Caco-2 (cell line): ENCODE measurements at places on chromosomes 5 and 9.

- no peak for DNase-seq
These were observed 476.1 kb upstream of the ACO1 start for GRCh38 chr9:31908158-31908890.

DNA sequence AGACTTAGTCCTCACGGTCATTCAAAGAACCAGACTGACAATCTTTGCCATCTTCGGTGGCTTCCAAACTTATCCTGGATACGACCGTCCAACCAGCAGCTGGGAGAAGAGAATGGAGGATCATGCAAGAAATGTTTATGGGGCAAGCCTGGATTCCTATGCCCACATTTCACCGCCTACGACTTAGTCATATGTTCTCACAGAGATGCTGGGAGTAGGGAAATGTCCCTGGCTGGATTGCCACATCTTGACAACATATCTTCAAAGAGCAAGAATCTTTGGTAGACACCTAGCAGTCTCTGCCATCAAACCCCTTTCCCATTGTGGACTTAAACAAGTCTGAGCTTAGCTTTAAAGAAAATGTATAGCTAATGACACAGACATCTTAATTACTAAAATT lies 5.0 kb downstream of the MED7 start:
- no peak for DNase-seq

- no peak for DNase-seq
These were observed 162.7 kb downstream of the ZNF608 start for GRCh38 chr5:124583469-124584350.

GRCh38 chr9:83509402-83509801 lies 28.8 kb downstream of the FRMD3 start:
- DNase-seq = no peak

GRCh38 chr9:36913393-36914211 lies 120.5 kb downstream of the PAX5 start:
- no peak for DNase-seq

GRCh38 chr5:94473936-94474335 lies 144.5 kb downstream of the KIAA0825 start:
- no peak for DNase-seq

DNA sequence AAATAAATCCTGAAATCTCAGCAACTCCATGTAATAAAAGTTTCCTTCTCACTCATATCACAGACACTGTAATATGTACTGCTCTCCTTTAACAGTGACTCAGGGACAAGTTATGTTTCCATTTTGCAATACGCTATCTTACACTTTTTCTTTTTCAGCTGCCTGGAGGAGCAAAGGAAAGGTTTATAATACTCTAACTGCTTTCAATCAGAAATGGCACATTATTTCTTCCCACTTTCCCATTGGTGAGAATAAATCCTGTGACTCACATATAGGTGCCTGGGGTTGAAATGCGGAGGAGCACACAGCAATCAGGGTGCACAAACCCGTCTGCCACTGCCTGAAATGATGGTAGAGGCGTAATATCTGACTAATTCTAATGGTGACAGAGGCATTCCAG lies 186.6 kb downstream of the HINT1 start:
- no peak for DNase-seq

DNA sequence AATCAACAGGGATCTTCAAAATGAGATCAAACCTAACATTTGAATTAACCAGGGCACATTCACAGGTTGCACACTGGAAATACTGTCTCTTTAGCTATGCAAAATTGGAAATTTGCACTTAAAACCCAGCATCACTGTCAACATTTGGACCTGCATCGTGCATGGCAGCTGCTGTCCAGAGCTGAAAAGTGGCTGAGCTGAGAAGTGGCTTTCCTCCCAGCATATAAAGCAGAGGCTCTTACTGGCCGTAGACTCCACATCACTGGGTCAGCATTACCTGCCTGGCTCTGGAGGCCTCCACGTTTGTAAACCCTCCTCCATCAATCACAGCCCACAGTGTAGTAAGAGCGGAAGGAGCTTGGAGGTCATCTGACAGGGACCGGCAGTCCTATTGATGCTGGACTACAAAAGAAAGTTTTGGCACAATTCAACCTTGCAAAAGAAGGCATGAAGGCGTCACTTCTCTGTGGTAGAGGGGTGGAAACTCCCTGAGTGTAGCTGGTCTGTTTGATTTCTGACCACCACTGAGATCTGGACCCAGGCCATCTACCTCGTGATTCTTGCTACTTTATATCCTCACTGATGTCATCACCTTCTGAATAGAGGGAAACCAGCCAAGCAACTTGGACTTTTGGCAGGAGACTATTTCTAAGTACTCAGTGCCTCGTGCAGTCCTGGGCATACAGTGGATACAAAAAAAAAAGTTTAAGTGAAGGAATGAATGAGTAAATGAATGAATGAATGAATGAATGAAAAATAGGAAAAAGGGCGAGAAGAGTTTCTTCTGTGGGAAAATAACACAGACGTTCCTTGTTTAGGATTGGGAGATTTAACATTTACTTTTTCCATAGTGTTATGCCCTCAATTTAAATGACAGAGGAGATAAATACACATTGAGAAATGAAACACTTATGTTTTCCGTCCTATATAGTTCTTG lies 14.8 kb downstream of the RASEF start:
- DNase-seq = no peak

DNA sequence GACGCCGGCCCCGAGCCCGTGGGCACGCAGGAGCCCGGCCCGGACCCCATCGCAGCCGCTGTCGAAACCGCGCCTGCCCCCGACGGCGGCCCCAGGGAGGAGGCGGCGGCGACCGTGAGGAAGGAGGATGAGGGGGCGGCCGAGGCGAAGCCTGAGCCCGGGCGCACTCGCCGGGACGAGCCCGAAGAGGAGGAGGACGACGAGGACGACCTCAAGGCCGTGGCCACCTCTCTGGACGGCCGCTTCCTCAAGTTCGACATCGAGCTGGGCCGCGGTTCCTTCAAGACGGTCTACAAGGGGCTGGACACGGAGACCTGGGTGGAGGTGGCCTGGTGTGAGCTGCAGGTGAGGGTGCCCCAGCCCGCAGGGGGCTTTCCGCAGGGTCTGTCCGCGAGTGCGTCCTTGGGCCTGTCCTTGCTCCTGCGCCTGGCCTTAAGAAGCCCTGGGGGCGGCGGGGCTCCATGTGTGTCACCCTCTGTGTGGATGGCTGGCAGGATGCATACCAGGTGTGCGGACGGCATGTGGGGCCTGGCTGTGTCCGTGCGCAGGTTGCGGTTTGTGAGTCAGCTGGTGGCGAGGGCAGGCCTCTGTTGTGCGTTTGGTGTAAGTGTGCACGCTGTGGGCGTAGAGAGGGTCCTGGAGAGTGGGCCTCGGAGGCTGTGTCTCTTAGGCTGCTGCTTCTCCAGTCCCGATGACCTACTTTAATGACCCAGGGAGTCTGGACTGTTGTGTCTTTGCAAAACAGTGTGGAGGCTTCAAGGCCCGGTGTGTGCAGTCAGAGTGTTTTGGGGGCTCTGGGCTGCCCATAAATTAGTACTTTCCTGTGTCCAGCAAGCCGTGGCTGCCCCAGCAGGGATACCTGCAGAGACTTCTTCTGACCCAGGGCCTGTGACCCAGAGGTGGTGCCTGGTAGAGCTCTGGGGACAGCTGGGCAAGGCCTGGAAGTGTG lies 1.6 kb downstream of the WNK2 start:
- DNase-seq = no peak

GRCh38 chr5:107402434-107403227 lies 268.1 kb downstream of the EFNA5 start:
- DNase-seq = no peak

DNA sequence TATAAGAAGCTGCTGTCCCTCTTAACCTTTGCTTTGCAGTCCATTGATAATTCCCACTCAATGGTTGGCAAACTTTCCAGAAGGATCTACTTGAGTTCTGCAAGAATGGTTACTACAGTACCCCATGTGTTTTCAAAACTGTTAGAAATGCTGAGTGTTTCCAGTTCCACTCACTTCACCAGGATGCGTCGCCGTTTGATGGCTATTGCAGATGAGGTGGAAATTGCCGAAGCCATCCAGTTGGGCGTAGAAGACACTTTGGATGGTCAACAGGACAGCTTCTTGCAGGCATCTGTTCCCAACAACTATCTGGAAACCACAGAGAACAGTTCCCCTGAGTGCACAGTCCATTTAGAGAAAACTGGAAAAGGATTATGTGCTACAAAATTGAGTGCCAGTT lies 27.8 kb upstream of the SETD9 start:
- no peak for DNase-seq

DNA sequence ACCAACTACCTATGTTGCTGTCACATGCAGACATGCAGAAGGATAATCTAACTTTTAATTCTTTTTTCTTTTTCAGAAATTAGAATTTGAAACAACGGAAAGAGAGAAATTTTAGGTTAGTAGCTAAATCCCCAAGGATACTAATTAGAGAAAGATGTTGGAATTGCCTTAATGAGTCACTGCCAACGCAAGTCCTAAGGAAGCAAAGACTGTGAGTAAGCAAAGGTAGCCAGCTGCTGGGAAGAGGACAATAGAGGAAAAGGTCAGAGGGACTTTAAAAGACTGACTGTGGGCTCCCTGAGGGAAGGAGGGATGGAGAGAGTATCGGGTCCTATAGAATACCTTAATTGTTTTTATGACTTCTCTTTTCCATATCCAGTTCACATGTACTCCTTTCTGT lies 461.9 kb upstream of the PAPPA start:
- DNase-seq = no peak

DNA sequence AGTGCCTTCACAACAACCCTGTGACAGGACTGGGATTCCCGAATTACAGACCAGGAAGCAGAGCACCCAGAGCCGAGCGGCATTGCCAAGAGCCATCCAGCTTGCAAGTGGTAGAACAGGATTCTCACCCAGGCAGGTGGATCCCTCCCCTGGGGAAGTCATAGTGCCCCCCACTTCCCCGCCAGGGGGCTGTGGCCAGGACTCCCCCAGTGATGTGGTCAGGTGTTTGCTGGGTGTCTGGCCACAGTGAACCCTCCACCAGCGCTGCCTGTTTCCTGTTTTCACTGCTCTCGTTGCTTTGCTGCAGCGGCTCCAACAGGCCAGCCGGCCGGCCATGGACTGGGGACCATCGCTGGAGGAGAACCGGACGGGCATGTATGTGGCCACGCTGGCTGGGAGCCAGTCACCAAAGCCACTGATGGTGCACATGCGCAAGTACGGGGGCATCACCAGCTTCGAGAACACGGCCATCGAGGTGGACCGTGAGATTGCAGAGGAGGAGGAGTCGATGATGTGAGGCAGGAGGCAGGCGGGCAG lies 19.3 kb downstream of the SLC6A7 start:
- DNase-seq = no peak

GRCh38 chr5:132232465-132232864 lies 4.8 kb upstream of the P4HA2 start:
- no peak for DNase-seq

DNA sequence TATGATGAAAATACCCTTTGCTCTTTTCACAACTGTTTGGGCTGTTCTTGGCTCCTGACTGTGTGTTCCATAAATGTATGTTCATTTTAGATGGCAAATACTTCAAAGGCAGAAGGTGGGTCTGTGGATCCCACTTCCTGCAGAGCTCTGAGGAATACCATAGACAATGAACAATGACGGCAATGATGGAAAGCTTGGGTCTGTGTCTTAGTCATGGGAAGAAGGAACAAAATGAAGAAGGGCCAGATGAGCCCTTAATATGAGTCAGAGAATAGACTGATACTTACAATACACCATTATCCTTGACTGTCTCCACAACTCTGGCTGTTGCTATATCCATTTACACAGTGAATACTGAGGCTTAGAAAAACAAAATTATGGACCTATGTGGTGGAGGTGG lies 126.0 kb downstream of the SLIT3 start:
- no peak for DNase-seq

DNA sequence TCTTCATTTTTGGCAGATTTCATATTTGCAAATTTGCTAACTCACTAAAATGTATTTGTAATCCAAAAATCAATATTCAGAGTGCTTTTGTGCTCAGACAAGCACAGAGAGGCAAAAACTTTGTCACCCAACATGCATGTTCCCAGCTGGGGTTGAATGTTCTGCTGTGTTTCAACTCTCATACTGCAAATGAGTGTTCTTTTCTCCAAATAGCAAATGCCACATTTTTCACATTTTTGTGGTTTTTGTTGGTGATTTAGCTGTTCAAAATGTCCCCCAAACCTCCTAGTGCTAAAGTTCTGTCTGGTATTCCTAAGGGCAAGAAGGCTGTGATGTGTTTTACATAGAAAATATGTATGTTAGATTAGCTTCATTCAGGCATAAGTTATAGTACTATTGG lies 87.3 kb upstream of the PCSK5 start:
- no peak for DNase-seq

DNA sequence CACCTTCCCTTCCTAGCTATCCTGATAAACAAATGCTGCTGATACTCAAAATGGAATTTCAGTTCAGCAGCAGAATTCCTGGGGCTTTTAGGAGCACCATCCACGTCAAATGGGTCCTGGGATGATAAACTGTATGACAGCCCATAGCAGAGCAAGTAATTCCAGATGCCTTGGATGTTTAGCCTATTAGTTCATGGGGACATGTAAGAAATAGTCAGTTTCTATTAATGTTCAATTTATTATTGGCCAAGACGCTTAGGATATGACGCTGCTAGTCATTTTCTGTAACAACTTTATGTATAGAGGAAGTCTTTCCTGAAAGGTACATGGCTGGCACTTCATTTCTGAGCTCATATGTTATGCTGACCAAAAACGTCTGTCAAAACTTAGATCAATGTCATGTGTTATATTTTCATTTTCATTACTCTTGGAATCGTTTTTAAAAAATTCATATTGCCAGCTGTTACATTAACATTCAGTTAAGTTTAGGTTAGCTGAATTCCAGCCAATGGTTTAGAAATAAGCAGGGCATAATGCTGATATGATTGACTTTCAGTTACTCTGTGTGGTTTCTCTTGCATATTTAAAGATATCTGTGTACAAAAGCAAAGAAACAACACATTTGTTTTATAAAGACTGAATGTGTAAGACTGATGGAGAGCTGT lies 243.8 kb downstream of the CSNK1G3 start:
- DNase-seq = no peak

- no peak for DNase-seq
These were observed 312.5 kb upstream of the SEMA6A start for GRCh38 chr5:116887104-116887503.

GRCh38 chr5:90878549-90879196 lies 320.1 kb downstream of the ADGRV1 start:
- no peak for DNase-seq

DNA sequence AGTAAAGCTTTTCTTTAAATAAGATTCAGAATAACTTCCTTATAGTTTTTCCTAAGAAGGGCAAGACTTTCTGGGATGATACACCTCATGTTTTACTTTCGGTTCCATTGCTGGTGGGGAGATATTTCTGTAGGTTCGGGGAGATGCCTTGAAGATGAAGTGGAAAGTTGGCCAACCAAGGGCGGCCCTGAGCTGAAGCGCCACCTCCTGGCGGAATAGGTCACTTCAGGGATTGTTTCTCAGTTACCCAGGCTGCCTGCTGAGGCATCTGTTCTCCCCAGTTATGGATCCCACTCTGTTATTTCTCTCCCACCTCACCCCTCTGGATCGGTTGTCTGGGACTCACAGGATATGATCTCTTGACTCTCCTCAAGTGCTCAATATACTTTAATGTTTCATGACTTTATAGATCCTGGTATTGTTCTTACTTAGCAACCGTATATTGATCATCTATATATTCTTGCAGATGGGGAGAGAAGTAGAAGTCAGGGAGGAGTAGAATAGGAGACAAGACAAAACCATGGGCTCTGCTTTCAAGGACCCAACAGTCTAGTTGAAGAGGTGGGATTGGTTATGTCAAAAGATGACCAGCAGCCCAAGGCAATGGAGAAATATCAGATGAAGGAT lies 23.4 kb downstream of the MEGF10 start:
- peak; percentile 73 for DNase-seq
